Coronary artery (tissue), 2 donors: ENCODE measurements at places on chromosomes 5 and 9.

- no peak for DNase-seq
These were observed 411.0 kb downstream of the MAT2B start for GRCh38 chr5:163916376-163916775.

GRCh38 chr9:94868464-94868863 lies 142.0 kb downstream of the AOPEP start:
- DNase-seq = no peak

DNA sequence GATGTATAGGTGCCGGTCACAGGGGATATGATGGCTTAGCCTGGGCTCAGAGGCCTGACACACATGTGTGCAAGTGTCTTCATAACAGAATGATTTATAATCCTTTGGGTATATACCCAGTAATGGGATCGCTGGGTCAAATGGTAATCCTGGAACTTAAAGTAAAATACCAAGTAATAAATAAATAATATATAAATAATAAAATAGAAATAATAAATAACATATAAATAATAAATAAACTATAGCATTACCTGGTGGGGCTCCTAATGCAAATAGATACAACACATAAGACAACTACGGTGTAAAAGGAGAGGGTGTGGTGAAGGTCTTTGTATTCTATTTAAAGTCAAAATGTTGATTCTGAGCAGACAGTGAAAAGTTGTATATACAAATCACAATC lies 68.5 kb upstream of the GFPT2 start:
- no peak for DNase-seq

- no peak for DNase-seq
These were observed 16.3 kb downstream of the SH2D3C start for GRCh38 chr9:127762111-127762676.

DNA sequence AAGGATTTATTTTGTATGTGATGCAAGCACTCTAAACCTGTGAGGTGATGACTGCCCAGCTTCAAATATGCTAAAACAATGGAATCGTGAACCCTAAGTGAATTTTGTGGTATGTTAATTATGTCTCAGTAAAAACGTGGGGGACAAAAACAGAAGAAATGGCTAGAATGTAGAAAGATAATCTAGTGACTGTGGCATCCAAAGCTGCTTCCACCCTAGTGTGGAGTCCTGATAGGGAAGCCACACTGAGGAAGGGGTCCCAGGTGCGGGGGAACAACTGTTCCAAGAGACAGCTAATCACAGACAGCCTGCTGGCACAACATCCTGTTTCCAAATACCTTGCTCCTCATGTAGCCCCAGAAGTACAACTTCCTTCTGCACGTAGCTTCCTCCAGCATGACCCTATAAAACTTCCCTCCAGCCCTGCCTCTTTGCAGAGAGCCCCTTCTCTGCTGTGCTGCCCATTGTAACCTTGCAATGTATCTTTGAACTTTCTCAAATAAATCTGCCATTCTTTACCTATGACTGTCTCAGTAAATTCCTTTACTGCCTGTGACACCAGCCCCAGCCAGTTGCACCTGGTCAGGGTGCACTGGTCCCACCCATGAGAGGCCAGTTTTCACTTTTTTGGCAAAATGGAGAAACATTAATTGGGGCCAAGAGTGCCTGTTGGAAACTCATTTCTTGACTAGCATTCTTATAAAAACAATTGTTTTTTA lies 4.9 kb downstream of the GMCL2 start:
- no peak for DNase-seq

DNA sequence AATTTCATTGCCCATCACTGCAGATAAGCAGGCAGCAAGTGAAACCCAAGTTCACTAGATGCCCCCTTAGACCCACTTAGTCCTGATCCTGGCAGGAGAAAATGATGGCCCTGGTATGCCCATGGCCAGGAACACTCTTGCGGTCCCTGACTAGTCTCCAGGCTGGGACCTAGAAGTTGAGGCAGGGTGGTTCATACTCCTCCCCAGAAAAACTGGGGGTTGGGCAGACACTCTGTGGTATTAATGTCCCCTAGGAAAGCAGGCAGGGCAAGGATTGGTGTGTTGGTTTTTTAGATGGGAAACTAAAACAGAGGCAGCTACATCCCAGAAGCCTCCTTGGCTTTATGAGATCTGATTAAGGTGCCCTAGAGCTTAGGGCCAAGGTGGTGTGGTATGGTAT lies 13.1 kb downstream of the LHX6 start:
- no peak for DNase-seq

DNA sequence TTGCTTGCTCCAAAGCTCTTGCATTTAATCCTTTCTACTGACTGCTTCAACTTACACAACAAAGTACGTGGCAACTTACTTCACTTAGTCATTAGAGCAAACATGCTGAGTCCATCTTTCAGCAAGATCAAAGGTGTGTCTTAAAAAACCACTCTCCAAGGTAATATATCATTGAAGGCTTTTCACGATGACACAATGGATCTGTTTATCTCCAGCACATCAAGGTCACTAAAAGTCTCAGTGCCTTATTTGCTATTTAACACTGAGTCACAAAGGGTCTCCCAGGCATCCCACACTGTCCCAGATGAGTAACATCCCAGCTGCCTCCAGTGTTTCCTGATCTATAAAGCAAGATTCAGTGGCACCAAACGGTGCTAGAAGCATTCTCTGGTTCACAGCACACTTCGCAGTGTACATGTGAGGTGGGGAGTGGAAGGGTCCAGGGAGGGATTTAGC lies 3.7 kb upstream of the CLK4 start:
- no peak for DNase-seq
